ENCODE measurements at places on chromosomes 16 and 17. TPM values are rescaled to one million over a fixed set of nuclear protein-coding genes. Genes with fewer than 3 reads are reported as not detected.
A peak's percentile ranks its signal among the peaks of the same experiment; 100 is the strongest.

DNA sequence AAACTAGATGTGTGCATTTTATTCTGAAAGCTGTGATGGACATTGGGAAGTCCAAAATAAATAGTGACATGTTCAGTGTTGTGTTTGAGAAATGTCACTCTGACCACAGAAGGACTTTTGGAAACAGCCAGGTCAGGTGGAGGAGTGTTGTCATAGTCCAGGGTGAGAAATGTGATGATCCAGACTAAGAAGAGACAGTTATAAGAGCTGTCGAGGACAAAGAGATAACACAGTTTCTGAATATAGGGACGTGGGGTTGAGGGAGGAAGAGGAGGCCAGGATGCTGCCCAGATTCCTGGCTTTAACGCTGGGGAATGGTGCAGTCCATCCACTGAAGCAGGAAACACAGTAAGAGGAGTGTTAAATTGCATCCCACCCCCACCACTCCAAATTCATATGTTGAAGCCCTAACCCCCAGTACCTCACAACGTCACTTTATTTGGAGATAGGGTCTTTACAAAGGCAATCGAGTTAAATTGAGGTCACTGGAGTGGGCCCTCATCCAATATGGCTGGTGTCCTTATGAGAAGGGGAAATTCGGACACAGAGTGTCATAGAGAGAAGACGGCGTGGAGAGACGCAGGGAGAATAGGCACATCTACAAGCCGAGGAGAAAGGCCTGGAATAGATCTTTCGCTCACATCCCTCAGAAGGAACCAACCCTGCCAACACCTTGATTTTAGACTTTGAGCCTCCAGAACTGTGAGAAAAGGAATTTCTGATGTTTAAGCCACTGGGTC is 71.3 kb downstream of the VAT1L start:
- H3K4me1 ChIP-seq, result no peaks in the 10 kb centered on the region
- no peak overlapping the region for H3K4me3 ChIP-seq
- no peak overlapping the region for H3K27ac ChIP-seq
- DNase-seq, result no peak
- H3K36me3 ChIP-seq, result peaks cover 6% of the 10 kb centered on the region
- no peaks in the 10 kb centered on the region for H3K27me3 ChIP-seq

GRCh38 chr17:40111221-40112128 is 10.3 kb upstream of the MSL1 start:
- H3K27ac ChIP-seq, result peak overlapping the region; percentile 76
- H3K36me3 ChIP-seq, result no peaks in the 10 kb centered on the region
- peaks cover 52% of the 10 kb centered on the region for H3K4me1 ChIP-seq
- H3K4me3 ChIP-seq, result no peak overlapping the region
- peak; percentile 97 for DNase-seq
- no peaks in the 10 kb centered on the region for H3K27me3 ChIP-seq

GRCh38 chr17:82780195-82780594 is 28.3 kb downstream of the TBCD start:
- peaks cover 4% of the 10 kb centered on the region for H3K4me1 ChIP-seq
- no peak overlapping the region for H3K4me3 ChIP-seq
- no peaks in the 10 kb centered on the region for H3K27me3 ChIP-seq
- H3K36me3 ChIP-seq, result peaks cover 16% of the 10 kb centered on the region
- no peak overlapping the region for H3K27ac ChIP-seq

The KRTAP2-1 gene
- not detected for total RNA-seq

The FUS gene
- total RNA-seq, result 51.9 TPM

Measured in IMR-90 (cell line).